ENCODE measurements at places on chromosomes 12 and 14.

DNA sequence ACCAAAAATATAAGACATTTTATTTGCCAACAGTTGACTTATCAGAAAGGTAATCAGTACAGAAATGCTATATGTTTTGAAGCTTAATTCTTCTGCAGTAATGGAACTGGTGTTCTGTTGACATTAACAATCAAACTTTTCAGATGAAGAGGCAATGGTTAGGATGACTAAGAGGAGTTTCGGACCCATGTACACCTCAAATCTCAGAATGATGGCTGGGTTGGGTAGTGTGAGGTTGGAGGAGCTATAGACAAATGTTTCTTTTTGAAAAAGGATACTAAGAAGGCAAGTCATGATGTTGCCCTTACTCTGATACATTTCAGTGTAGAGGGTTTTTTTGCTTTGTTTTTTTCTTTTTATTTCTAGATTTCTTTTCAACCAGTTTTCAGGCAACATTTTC lies 66.9 kb downstream of the KNTC1 start:
- no peak for DNase-seq

- DNase-seq = no peak
Measured at GRCh38 chr12:32662665-32663064, 16.4 kb upstream of the DNM1L start.

- DNase-seq = no peak
Measured at GRCh38 chr12:63869656-63870055, 25.2 kb downstream of the SRGAP1 start.

- DNase-seq = no peak
Measured at GRCh38 chr12:12723681-12724420, 6.7 kb downstream of the CDKN1B start.

DNA sequence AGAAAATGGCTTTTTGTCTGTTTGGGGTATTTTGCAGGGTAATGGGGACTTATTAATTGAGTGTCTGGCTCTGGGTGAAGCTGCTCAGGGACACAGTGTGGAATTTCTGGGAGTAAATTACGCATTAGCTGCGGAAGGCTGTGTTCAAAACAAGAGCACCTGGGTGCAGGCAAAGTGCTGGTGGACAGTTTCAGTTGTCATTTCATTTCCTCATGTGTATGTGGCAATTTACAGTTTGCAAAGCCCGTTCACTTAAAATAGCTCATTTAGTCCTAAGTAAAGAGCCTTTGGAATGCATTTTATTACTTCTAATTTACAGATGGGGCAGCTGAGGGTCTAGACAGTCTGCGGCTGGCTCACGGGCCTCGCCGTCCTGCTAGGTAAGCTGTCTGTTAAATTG lies 546.8 kb downstream of the BCL11B start:
- DNase-seq = no peak

DNA sequence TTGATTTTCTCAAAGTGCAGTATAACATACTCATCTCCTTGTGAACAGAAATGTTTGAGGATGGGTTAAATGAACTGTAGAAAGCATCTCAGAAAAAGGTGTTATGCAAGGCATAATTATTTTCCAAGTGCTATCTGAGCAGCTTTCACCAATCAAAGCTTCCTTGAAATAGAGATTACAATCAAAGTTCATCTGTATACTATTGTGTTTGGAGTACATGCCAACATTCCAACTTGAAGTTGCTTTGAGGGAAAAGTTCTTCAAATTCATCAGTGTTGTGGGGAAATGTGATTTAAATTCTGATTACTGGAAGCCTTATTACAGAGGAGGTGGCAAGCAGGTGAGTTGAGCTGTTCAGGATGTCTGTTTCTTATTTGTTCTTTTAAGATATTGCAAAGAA lies 68.2 kb downstream of the TMTC2 start:
- DNase-seq = no peak

DNA sequence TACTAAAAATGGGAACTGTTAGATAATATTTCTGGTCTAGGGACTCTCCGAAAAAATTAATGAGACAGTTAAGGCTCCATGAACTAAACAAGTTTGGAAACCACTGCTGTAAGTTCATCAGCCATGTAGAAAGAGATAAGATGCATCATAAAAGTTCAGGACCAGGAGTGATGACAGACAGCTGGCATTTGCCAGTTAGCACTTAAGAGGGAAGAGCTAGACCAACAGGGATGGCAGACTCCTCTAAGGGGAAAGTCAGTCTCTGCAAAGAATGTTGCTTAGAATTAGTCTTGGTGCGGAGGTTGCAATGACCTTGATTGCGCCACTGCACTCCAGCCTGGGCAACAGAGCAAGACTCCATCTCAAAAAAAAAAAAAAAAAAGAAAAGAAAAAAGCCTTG lies 129.4 kb downstream of the SYNE2 start:
- DNase-seq = no peak

GRCh38 chr14:95296966-95297365 lies 22.7 kb downstream of the CLMN start:
- no peak for DNase-seq

DNA sequence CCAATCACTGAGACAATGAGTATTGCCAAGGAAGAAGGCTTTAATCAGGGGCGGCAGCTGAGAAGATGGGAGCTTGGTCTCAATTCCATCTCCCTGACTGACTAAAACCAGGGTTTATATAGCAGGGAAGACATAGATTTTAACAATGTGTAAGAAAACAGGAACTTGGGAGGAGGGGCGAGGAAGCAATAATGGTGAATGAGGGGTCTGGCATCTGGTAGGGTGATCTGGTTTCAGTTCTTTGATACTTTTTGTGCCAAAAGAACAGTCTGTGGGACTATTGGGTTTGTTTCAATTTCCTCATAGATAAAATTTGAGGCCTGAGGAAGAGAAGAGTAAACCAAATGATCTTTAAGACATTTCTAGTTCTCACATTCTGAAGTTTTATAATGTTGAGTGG lies 49.2 kb downstream of the FUT8 start:
- DNase-seq = no peak

All from iPS DF 6.9 (cell line).